ENCODE measurements at places on chromosomes 7 and 10.

DNA sequence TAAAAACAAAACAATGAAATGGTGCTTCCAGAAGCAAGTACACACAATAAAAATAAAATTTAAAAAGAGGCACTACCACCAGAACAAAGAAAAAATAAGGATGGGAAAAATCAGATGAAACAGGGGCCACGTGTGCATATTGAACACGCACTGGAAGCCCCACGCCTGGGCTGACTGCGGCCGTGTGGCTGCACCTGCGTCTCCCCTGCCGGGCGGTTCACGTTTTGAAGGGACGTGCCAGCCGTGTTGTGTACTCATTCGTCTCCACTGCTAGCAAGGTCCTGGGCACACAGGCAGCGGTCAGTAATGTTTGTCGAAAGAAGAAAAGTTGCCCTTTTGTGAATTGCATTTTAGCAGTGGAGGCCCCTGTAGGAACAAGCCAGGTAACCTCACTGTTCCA is 255.9 kb upstream of the RNF32 start:
- no peak for DNase-seq

DNA sequence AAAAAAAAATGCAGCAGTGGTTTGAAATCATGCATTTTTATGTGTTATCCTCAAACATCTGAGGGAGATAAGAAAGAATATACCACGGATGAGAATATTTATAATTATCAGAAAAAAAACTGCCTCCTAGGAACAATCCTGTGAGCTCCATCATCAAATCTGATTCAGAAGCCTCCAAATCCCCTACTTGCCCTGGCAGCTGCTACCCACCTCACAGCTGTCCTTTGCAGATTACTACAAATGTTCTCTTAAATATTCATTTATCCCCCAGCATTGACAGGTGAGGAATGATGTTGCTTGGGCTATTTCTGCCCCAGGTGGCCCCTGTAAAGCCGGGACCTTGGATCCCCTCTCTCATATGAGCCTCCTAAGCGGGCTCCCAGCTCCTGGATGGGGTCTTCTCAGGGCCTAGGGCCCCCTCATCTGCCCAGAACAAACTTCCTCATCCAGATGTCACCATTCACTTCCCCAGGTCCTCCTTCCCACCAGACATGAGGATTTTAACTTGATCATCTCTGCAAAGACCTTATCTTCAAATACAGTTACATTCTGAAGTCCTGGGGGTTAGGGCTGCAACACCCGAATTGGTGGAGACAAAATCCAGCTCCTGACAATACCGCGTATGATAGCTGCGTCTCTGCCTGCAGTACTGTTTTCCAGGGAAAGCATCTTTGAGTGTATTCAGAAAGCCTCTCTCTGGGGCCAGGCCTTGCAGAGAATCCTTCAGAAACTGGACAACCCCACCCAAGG is 81.9 kb upstream of the INSIG1 start:
- no peak for DNase-seq

DNA sequence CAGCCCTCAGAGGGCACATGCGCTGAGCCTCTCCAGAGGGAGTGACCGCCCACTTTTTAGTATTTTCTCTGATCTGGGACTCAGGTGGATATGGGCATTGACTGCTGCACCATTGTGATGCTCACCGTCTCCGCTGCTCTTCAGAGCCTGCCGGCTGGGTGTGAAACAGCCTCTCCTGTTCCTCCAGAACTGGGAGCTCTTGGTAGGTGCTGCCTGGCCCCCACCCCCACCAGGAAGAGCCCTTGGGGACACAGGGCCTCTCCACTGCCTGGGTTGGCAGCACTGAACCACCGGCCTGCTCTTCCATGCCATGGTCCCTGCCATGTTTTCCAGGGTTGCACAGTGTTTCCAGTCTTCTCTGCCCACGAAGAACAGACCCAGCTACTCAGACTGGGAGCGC is 36.3 kb downstream of the ARHGAP22 start:
- DNase-seq = no peak

DNA sequence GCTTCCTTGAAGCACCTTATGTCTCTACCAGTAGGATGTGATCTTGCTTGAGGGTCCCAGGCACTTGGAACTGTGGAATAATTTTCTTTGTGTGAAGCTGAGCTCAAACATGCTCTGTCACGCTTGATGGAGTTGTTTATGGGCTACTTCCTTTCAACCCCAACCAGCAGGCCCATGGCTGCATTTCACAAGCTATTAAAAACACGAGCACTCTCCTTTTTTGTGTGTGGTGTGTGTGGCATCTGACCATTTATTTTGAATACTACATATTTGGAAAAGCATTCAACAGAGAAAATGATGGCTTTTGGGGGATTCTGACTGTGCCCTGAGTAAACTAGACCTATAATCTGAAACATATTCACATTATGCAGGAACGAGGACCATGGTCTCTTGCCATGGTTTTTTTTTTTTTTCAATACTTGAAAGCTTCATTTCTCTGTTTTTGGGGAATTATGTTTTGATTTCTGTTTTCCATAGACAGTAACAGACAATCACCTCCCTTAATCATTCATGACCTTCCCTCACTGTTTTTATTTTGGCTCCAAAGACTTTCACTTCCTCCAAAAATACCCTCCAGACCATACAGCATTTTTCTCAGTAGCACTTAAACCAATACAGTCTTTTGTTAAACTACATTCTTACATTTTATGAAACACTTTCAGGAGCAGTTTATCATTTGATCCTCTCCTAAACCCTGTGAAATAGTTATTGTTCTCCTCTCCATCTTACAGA is 233.6 kb upstream of the BMPER start:
- no peak for DNase-seq

DNA sequence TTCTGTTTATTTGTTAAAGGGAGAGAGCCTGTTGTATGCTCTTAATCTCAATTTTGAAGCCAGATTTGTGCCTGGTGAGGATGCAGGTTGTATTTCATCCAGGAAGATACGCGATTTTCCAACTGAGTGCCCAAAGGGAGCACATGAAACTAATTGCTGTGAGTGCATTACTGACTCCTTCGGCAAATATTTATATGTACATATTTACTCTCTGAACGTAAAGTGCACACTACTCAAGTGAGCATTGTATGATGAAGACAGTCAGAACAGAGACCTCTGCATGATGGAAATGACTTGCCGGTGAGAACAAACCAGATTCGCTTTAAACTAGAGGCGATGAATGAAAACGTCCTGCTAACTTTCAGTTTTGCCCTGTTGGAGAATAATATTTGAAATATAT is 130.1 kb downstream of the MALRD1 start:
- no peak for DNase-seq

DNA sequence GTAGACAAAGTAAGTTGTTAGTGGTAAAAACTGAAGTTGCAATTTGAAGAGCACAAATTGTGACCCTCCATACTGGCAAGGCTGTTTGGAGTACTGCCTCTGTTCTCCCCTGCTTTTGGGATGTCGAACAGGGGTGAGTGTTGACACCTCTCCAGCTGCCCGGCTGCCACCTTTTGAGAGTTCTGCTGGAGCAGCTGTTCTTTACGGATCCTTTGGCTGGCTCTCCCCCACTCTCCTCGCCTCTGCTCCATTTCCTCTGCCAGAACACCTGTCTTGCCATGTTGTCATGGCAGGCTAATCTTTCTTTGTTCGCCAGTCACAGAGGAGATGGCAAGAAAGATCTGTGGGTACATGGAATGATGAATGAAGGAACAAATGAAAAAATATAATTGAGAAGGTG is 34.9 kb downstream of the INSYN2A start:
- DNase-seq = no peak

Measured in stimulated activated CD4-positive, alpha-beta T cell treated with anti-CD3 and anti-CD28 coated beads, TNF-alpha, amount 100 ng/mL, for 24 hours (primary cell).